ENCODE measurements at places on chromosomes 11 and 22. TPM values are rescaled to one million over a fixed set of nuclear protein-coding genes. Genes with fewer than 3 reads are reported as not detected.

DNA sequence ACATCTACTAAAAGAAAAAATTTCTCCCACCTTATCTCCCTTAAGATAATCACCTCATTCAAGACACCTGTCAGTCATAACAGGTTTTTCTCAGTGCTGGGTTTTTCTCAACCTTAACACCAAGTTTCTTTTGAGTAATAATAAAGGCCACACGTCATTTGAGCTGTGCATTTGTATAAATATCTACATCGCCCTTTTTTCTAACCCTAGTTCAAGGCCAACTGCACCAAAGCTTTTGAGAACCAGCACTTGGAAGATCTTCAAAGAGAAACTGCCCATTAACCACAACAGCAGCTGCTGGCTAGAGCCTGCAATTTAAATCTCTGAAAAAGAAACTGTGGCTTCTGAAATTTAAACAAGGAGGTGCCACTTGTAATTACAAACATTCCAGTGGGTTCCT lies 6.9 kb downstream of the CADM1 start:
- no peak for DNase-seq

HEPHL1 gene
- total RNA-seq: not detected

THY1 gene
- not detected for total RNA-seq

- no peak for DNase-seq
Observed at GRCh38 chr11:26096451-26096850, 235.5 kb upstream of the ANO3 start.

DNA sequence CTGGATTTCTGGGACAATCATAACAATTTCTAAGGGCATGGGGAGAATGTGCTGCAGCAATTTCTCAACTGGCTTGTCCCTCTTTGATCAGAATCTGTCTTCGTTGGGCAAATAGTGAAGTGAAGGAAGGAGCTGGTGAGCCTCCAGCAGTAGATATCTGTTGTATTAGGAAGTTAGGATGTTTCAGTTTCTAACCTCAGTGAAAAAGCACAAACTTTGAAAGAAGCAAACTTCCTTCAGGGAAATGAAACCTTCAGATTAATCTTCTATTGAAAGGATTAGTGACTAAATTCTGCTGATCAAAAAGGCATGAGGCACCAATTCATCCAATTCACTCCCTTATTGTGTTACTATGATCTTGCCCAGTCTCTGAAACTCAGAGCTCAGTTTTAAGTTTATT lies 24.3 kb downstream of the LMO2 start:
- no peak for DNase-seq

DNA sequence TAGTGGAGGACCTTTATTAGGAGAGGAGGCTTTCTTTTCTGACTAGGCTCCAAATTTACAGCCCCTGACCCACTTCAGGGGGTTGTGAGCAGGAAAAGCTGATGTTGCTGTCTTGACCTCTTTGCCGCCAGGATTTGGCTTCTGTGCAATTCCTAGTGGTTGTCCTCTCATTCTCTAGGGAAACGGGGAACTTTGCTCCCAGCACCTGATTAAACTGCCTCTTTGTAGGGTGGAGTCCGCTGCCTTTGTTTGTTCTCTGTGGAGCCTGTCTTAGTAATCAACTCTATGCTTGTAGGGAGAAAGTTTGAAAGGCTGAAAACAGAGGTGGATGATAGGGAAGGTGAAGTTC lies 16.3 kb downstream of the CTNND1 start:
- DNase-seq: no peak

OR51D1 gene
- total RNA-seq: not detected

DNA sequence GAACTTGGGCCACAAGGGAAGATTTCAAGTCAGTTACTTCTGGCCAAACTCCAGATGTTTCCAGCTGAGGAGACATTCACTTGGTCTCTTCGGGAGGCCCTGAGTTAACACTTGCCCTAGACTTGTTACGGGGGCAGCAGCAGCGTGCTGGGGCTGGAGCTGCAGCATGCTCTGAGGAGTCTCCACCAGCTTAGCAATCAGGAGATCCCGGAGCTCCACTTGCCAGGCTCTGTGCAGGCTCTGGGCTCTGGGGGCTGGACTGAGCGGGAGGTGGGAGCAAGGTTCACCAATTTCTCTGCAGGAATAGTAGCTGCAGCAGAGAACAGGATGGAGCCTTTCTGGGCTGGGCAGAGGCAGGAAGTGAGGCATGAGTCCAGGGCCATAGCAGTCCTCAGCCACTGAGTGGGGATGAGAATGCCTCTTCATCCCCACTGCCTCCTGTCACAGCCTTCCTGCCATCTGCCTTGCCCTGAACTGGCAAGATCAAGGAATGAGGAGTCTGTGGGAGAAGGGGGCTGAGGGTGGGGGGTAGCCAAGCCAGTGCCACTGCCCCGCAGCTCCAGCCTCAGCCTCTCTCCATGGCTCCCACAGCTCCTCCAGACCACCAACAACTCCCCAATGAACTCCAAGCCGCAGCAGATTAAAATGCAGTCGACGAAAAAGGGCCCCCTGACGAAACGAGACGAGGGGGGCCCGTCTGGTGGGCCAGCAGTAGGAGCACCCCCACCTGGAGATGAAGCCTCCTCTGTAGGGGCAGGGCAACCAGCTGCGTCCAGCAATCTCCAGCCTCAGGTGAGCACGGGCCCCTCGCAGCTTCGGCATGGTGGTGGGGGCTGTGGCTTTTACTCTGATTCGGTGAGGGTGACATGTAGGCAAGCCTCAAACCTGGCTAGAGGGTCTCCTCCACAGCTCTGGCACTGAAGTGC lies 23.4 kb downstream of the GTPBP1 start:
- no peak for DNase-seq

- no peak for DNase-seq
Observed at GRCh38 chr11:19975414-19975990, 184.8 kb downstream of the DBX1 start.

DNA sequence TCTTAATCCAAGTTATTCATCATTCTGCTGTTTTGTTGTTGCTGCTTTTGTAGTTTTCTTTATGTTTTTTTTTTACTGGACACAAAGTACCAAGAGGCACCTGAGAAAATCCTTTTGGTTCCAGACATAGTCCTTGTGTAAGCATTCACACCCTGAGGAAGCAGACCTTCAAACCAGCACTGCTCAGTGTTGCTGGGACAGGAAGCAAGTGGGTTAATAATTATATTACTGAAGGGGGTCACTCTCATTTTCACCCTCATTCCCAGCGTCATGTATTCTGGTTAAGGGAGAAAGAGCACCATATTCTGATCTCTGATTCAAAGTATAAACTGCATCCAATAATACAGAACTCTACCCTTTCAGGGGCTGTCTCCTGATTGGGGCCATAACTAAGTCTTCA lies 5.9 kb upstream of the ALKBH3 start:
- no peak for DNase-seq

GRCh38 chr22:47098121-47098520 lies 335.7 kb downstream of the TBC1D22A start:
- DNase-seq: no peak

PKDREJ gene
- not detected for total RNA-seq

DNA sequence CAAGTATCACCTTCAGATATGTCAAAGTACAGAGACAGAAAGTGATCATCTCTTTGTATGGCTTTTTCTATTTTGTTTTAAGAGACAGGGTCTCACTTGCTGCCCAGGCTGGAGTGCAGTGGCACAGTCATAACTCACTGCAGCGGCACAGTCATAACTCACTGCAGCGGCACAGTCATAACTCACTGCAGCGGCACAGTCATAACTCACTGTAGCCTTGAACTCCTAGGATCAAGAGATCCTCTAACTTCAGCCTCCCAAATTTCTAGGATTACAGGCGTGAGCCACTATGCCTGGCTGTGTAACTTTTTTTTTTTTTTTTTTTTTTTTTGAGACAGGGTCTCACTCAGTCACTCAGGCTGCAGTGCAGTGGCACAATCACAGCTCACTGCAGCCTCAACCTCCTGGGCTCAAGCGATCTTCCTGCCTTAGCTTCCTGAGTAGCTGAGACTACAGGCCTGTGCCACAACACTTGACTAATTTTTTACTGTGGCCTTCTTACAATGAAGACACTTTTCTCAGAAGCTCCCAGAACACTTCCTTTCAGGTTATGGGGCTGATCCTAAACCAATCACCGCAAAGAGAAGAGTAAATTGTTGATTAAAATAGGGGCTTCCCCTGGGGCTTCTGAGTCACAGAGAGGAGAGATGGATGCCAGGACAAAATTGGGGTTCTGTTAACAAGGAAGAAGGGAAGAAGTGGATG lies 9.0 kb upstream of the HIKESHI start:
- DNase-seq: no peak

- DNase-seq: no peak
Observed at GRCh38 chr22:18996376-18996900, 60.3 kb upstream of the PRODH start.

- no peak for DNase-seq
Observed at GRCh38 chr22:43319661-43320486, 23.3 kb downstream of the SCUBE1 start.

DNA sequence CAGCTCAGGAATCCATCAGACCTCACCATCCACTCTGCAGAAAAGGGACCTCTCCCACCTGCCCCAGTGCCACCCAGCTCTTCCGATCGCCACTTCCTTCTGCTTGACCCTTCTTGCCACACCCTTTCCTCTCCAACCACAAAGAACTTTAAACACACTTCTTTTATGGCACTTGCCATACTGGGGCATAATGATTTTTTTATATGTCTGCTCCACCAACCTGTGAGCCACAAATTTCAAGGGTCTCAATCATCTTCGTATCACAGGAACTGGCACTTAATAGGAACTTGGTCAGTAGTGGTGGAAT lies 11.7 kb upstream of the MYH9 start:
- DNase-seq: no peak

ADM2 gene
- 3.7 TPM for total RNA-seq

DNA sequence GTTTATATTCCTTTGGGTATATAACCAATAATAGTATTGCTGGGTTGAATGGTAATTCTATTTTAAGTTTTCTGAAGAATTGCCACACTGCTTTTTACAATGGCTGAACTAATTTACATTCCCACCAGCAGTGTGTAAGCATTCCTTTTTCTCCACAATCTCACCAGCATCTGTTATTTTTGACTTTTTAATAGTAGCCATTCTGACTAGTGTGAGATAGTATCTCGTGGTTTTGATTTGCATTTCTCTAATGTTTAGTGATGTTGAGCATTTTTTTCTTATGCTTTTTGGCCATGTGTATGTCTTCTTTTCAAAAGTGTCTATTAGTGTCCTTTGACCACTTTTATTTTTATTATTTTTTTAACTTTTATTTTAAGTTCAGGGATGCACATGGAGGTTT lies 275.3 kb downstream of the METTL15 start:
- DNase-seq: no peak

MPEG1 gene
- 187 TPM for total RNA-seq

DNA sequence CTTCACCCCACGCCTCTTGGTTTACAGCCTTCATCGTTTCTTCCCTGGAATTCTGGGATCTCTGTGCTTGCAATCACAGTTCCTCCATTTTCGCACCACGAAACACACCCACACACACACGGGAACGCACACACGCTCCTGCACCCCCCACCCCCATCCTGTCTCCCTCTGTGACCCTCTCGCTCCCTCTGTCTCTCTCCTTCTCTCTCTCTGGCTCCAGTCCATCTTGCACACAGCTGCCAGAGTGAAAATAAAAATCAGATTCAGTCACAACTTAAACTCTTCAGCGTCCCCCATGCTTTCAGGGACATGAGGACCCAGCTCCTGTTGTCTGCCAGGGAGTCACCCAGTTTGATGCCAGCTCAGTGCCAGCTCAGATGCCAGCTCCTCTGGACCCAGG lies 3.0 kb downstream of the GAL start:
- DNase-seq: no peak

GRCh38 chr11:84763931-84764330 lies 863.2 kb downstream of the DLG2 start:
- DNase-seq: no peak

TTC28 gene
- total RNA-seq: 6.0 TPM

JAML gene
- 120 TPM for total RNA-seq

DNA sequence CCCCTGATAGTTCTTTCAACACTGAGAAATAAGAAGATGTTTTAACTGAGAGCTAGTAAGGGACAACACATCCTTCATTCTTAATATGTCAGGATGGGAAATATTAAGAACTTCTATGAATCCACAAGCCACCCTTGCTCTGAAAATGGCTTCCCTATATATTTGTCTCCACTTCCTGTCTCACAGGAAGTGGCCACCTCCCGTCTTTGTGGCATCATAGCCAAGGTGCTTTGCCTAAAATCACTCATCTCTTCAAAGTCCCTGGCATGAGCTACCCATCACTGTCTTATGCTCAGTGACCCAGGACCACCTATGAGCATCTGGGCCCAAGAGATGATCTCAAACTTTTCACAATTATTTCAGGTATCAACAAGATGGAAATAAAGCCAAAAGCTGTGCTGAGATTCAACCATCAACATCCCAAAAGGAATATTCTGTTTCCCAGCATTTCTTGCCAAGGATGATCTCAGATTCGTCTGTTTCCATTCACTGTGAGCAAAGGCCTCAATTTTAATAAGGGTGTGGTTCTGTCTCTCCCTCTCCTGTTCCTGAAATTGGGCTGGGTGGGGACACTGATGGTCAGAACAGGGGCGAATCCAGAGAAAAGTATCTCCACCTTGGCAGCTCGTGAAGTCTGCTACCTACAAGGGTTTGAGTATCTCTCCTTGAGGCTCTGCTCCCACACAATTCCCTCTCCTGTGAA lies 493.9 kb downstream of the MN1 start:
- no peak for DNase-seq

LRRC55 gene
- total RNA-seq: not detected

GRCh38 chr22:50569896-50570535 lies 7.3 kb upstream of the SYCE3 start:
- DNase-seq: no peak

DNA sequence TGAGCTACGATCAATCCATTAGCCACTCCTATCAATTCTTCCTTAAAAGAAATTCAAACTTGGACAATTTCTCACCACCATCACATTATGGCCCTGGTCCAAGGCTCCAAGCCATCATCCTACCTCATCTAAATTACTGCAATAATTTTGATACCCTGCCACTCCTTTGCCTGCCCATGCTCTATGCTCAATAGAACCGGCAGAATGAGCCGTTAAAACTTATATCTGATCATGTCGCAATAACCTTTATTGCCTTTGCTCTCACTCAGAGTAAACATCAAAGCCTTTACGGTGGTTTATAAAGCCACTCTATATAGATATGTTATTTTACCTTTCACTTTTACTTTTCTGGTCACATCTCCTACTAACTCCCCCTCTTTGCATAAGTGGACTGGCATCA lies 2392.1 kb upstream of the RAG2 start:
- no peak for DNase-seq

- no peak for DNase-seq
Observed at GRCh38 chr11:127490896-127491295, 490.3 kb upstream of the KIRREL3 start.
